Fibroblast of pulmonary artery (primary cell): ENCODE measurements at places on chromosomes 16 and 17.

DNA sequence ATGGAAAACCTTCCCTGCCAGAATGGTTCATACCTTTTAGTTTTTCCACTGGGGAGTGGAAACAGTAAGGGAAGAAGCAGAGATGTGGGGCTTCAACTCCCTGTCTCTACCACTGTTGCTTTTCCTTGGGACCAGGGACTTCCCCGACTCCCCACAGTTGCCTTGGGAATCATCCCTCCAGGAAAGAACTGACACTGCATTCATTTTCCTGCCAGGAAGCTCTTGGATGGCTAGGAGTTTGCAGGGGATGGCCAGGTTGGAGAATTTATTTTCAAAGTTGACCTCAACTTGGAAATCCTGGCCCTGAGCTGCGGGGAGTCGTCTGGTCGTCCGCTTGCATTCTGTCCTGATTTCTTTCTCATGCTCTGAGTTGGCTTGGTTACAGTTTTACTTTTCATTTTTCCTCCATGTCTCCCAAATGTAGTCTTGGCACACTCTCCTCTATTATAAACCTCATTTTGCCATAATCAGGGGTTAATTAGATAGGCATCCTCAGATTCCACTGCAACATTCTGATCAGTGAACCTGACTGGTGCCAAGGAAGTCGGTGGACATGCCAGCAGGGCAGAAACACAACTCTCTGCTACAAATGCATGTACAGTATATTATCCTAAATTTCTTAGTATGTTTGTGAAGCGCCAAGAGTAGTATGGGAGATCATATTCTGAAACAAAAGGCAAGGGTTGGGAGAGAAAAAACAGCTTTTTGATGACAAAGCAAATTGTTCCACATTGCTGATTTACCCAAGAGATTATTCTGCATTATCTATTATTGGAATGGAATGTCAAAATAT is 220.5 kb upstream of the XYLT1 start:
- no peak for DNase-seq

GRCh38 chr17:77254951-77255825 is 114.4 kb downstream of the SEC14L1 start:
- peak; percentile 83 for DNase-seq

DNA sequence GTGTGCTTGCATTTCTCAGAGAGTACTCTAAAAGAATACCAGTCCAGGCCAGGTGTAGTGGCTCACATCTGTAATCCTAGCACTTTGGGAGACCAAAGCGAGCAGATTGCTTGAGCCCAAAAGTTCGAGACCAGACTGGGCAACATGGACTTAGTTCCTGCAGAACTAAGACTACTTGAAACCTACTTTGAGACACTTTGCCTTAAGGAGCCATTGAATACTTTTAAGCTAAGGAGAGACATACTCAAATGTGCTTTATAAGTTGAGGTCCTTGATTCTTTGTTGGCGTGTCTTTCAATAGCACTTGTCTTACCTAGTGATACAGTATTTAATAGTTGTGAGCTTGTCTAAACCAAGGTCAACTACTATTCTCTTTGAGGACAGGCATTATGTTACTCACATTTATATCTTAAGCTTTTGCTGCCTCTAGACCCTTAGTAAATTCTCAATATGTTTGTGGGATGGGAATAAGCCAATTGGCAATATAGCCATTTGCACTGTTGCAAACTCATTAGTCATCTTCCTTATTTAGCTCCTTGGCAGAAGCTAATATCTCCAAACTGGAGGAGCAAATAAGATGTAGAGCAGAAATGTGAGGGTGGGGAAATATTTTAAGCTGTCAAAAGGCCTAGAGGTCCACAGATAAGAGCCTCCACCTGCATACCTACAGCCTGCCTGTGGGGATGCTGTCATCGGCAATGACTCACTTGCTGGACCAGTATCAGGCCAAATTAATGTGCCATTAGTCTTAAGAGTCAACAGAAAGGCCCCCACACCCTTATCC is 16.3 kb downstream of the SCPEP1 start:
- DNase-seq = peak; percentile 28

DNA sequence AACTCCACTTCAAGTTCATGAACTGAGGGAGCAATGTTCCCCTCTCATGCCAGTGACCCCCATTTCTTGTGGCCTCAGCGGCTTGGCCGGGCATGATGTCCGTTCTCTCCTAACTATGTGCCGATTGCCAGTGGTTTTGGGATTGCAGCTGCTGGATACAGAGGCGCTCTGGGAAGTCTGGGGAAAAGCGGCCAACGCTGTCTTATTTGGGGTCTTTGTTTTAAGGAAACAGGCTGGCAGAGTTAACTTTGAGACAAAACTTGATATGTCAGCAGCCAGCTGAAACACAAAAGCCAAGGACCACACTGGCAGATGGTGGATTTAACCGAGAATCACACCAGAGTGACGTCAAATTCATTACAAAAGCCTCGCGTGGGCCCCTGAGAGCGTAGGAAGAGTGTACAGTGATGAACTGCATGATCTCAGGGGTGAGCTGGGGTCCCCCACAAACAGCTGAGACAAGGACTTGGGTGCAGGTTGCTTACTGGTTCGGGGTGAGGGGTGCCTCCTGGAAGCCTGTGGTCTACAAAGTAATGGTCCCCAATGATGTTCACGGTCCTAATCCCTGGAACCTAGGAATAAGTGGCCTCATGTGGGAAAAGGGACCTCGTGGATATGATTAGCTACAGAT is 180.4 kb downstream of the IRF8 start:
- no peak for DNase-seq

- DNase-seq = no peak
Measured at GRCh38 chr16:22034503-22034902, 26.6 kb downstream of the MOSMO start.
